Erythroblast (primary cell): ENCODE measurements at places on chromosomes 2 and 18.

GRCh38 chr2:68396093-68396492, 31.0 kb downstream of the PLEK start:
- peak; percentile 70 for DNase-seq

DNA sequence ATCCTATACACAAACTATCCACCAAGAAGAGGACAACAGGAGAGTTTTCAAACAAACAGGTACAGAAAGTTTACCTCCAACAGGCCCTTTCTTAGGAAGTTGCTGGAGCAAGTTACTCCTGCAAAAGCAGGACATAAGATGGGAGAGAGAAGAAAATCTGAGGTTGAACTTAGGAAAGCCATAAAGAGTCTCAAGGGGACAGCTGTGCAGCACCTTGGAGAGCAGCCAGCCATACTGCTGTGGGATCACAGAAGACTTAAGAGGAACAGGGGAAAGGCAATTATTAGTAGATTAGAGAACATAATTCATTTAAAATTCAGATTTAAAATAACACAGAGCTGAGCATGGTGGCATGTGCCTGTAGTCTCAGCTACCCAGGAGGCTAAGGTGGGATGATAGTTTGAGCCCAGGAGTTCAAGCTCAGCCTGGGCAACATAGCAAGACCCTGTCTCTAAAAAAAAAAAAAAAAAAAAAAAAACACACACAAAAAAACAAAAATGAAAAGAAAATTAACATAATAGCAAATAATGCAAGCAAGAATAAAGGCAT, 148.1 kb upstream of the SIX3 start:
- peak; percentile 15 for DNase-seq

GRCh38 chr18:59096098-59096789, 43.4 kb upstream of the SEC11C start:
- no peak for DNase-seq

- no peak for DNase-seq
Observed at GRCh38 chr18:78721238-78721875, 258.3 kb upstream of the SALL3 start.

DNA sequence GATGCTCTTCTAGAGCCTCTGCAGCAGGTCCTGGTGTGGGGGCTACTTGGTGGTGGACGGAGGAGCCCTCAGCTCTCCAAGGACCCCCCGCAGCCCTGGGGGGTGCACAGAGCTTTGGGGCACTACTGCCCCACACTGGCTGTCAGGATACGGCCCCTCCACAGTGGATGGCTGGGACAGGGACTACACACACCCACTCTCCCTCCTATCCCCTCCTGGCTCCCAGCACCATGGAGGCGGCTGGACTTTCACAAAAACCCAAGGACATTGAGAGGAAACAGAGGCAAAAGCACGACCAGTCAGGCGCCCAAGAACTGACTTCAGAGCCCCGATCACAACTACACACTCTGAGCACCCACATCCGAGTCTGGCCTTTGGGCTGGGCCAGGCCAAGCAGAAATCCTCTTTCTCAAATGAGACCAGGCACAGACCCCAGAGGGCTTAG, 12.6 kb downstream of the GPR35 start:
- no peak for DNase-seq

DNA sequence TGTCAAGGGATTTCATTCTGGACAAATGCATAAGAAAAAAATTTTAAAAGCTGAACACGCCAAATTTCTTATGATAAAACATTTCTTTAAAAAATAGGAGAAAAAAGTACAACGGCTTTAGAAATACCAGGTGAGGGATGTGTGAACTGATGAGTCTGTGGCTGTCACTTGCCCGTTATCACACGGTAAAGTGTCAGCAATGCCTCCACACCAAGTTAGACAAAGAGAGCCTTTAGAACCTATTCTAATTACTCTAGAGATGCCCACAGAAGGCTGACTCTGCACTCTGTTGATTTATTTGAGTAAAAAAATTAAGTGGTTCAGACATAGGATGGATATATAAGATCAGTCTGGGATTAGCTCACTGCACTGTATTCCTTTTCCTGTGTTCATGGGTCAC, 523.8 kb downstream of the RNF144A start:
- DNase-seq = no peak

DNA sequence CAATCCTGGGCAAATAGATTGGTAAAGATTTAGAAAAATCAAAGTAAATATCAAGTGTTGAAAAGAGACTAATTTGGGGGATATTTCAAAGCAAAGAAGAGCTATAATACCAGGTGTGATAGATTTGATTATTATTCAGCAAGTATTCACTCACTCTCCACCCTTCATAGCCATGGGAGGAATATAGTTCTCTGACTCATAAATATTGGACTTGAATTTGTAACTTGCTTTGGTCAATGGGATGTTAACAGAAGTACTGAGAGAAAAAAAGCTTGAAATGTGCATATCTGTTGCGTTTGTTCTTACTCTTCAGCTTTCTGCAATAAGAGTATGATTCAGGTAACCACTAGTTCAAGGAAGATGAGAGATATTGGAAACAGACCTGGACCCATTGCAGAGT, 54.5 kb upstream of the IKZF2 start:
- no peak for DNase-seq

- no peak for DNase-seq
Observed at GRCh38 chr2:231228223-231228622, 29.8 kb downstream of the ARMC9 start.
